ENCODE measurements at places on chromosomes 6 and 20. TPM values are rescaled to one million over a fixed set of nuclear protein-coding genes. Genes with fewer than 3 reads are reported as not detected.

- peak; percentile 98 for DNase-seq
Measured at GRCh38 chr20:19699180-19699971, 58.7 kb upstream of the RIN2 start.

- DNase-seq = peak; percentile 97
Measured at GRCh38 chr20:49344975-49345374, 67.1 kb upstream of the ZNFX1 start.

DNA sequence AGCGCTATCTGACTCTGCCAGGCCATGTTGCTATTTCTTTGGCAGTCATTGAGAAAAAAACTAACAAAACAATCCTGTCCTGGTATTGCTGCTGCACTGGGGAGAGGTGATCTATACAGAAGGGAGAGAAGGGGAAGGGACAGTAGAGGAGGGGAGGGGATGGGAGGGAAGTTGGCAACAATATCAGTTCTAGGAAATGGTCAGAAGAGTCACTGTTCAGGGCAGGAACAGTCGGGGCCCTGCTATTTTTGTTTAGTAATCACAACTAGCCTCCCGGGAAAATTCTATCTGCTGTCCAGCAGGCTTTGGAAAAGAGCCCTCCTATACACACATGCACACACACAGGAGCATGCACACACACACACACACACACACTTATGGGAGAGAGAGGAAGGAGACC is 142.3 kb upstream of the CARMIL1 start:
- DNase-seq = peak; percentile 43

DNA sequence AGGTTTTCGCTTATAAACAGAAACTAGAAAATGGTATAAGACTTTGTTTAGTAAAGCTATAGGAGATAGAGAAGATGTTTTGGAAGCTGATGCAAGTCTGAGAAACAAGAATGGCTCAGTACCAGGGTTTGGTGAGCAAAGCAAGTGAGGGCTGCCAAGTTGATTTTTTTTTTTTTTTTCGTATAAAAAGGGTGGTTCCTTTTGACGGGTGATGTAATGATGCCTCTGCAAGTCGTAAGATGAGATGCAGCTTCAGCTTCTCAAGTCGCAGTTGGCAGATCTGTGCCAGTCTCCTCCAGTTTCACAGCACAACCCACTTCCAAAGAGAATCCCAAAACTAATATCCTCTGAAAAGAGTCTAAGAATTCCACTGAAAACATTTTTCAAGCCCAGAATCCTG is 252.8 kb upstream of the CDH4 start:
- no peak for DNase-seq

DNA sequence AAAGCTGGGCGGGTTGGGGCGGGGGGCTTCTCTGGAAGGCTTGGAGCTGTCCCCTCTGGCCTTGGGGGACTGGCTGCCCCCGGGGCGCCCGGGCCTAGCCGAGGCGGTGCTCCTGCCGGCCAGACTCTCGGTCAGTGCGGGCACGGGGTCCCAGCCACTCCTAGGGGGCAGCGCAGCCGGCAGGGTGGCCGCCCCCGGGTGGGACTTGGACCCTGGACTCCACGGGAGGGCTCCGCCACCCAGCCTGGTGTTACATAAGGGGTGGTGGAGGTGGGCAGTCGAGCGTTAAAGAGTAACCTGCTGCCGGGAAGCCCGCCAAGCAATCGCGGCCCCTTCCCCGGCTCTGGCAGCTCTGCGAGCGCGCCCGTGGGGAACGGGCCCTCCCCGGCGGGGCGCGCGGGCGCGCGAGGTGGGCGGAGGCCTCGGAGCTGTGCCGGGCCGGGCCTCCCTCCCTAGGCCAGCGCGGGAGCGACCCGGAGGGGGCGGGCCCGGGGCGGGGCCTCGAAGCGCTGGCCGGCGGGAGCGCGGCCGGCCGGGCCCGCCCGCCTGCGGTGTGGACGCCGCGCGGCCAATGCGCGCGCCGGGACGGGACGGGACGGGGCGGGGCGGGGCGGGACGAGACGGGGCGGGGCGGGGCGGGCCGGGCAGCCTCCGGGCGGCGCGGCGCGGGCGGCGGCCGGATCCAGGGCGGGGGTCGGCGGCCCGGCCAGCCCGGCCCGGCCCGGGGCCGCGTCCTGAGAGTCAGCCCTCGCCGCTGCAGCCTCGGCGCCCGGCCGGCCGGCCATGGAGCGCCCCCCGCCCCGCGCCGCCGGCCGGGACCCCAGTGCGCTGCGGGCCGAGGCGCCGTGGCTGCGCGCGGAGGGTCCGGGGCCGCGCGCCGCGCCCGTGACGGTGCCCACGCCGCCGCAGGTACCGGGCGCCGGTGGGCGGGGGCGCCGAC is at the start of gene SLC2A4RG:
Gene SLC2A4RG, plus strand, starts transcription at position 647 of the 940 bp plus-strand sequence. Its CDS starts 137 bp downstream, at position 784.
- peak; percentile 83 for DNase-seq

Gene BAK1
- 26.4 TPM for total RNA-seq

Gene RNF144B
- total RNA-seq = not detected

Gene KIAA0408
- 2.6 TPM for total RNA-seq
